GM20000 (cell line): ENCODE measurements at places on chromosomes 13 and 19.
A peak's percentile ranks its signal among the peaks of the same experiment; 100 is the strongest.

- no peak for DNase-seq
These were observed 290.7 kb downstream of the SPRY2 start for GRCh38 chr13:80050252-80050651.

DNA sequence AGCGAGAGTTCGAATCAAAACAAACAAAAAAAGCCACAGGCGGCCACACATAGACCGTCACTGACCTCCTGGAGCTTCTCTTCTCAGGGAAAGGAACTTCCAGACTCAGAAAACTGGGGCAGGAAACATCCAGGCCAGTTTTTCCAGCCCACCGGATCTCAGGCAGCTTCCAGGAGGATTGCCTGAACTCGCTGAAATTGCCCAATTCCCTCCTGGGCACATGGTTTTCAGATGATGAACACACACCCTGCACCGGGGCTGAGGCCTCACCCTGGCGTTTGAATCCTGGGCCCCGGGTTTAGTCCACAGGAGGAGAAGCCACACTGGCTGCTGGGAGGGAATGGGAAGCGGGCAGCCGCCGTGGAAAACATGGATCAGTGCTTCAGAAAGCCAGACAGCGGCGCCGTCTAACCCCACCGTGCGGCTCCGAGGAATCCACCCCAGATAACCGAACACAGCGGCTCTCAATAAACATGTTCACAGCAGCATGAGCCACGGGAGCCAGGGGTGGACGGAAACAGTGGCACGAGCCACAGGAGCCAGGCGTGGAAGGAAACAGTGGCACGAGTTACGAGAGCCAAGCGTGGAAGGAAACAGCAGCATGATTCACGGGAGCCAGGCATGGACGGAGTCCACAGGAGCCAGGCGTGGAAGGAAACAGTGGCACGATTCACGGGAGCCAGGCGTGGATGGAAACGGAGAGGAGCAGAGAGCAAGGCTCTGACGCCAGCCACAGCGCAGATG, 18.2 kb upstream of the PTBP1 start:
- DNase-seq = no peak

GRCh38 chr19:7955696-7956095, 12.2 kb upstream of the TIMM44 start:
- no peak for DNase-seq

DNA sequence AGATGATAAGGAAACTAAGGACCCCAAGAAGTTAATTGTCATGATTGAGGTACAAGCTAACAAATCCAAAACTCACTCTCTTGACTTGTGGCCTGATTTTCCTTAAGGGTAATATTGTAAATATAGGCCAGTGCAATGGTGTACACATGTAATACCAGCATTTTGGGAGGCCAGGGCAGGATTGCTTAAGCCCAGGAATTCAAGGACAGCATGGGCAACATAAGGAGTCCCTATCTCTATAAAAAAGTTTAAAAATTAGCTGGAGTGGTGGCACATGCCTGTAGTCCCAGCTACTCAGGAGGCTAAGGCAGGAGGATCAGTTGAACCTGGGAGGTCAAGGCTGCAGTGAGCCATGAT, 28.7 kb upstream of the GARRE1 start:
- no peak for DNase-seq

DNA sequence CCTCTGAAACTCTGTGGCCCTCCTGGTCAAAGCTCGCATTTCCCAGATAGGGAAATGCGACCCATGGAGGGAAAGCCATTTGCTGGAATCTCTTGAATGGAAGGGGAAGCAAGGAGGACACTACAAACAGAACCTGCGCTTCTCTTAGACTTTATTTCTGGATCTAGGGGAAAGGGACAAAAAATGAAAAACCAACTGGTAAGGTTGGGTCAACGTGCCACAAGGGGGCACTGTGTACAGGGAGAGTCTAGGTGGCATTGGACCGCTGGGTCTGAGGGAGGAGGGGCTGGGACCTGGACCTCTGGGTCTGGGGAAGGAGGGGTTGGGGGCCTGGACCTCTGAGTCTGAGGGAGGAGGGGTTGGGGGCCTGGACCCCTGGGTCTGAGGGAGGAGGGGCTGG, 5.0 kb downstream of the KLK4 start:
- peak; percentile 49 for DNase-seq
